HFFc6 (cell line): ENCODE measurements at places on chromosomes 13 and 19. TPM values are rescaled to one million over a fixed set of nuclear protein-coding genes. Genes with fewer than 3 reads are reported as not detected.

DNA sequence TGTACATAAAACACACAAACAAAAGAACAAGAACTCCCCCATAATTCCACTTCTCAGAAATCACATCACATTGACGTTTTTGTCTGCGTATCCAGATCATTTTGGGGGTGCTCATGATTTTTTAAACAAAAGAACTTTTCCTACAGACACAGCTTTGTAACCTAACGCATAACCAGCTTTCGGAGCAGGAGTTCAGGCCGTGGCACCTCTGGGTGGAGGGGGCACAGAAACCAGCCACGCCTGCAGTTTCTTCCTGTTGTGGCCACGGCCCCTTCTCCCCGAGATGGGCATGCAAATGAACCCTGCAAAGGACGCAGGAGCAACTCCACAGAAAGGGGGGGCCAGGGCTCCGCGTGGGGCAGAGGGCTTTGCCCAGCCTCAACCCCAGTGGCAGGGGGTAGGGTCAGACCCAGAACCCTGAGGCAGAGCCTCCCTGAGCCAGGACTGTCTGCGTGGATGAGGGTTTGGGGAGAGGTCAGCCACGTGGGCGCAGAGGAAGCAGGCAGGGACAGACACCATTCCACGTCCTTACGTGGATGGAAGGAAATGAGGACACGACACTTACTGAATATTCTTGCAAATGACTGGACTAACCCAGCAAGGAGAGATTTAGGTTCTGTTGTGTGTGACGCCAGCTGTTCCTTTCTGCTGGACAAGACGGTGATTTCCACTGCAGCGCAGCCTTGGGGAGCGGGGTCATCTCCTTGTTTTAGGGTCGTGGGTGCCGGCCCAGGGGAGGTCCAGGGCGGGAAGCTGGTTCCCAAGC lies 64.4 kb downstream of the RASA3 start:
- DNase-seq: no peak

- DNase-seq: no peak
Measured at GRCh38 chr13:71828117-71828516, 38.9 kb downstream of the DACH1 start.

DNA sequence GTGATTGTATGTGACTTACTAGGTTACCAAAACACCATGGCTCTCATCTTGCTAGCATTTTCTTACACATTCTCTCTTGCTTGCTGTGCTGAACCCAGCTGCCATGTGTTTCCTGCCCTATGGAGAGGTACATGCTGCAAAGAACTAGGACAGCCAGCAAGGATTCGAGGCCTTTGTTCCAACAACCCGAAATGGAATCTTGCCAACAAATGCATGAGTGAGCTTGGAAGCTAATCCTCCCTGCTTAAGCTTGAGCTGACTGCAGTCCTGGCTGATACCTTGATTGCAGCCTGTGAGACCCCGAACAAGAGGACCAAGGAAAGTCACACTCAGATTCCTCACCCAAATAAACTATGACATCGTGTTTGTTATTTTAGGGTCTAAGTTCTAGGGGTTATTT lies 651.2 kb downstream of the SLITRK6 start:
- DNase-seq: no peak

DNA sequence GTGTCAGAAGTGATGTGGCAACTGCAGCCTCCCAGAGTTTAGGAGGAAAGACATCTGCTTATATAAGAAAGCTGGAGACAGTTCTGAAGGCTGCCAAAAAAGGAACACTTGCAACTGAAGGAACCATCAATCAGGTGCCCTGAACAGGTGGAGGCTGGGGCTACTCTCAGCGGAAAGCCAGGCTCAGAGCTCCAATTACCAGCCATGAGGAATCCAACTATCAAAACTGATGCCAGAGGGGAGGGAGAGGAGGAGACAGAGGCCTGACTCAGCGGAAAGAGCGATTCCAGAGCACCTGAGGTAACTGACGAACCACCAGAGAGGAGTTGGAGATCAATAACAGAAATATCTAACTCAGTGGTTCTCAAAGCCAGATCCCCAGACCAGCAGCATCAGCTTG lies 24.3 kb downstream of the LEUTX start:
- no peak for DNase-seq

GRCh38 chr19:13102666-13103580 lies at the start of gene LYL1:
Gene LYL1 (minus strand): TSS chr19:13102858. CDS start chr19:13101171, 1,687 bp downstream.
- peak; percentile 48 for DNase-seq

FXYD3 gene
- total RNA-seq: not detected in 3 replicates
